ENCODE measurements at places on chromosomes 5 and 9.
A peak's percentile ranks its signal among the peaks of the same experiment; 100 is the strongest.

- peak; percentile 61 for DNase-seq
These were observed 132.2 kb downstream of the FBXO4 start for GRCh38 chr5:42057254-42057690.

- DNase-seq = no peak
These were observed 481.6 kb downstream of the NTRK2 start for GRCh38 chr9:85151162-85151561.

DNA sequence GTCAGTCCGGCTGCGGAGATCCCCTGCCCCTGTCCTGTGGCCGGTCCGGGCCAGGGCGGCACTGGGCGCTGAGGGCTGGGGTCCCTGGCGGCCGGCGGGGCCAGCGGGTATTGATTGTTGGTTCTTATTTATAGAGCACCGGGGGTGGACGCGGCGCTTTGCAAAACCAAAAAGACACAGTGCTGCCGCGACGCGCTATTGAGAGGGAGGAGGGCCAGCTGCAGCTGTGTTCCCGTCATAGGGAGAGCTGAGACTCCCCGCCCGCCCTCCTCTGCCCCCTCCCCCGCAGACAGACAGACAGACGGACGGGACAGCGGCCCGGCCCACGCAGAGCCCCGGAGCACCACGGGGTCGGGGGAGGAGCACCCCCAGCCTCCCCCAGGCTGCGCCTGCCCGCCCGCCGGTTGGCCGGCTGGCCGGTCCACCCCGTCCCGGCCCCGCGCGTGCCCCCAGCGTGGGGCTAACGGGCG, 2.5 kb downstream of the LRRC26 start:
- no peak for DNase-seq

GRCh38 chr5:7873216-7873615, 4.3 kb downstream of the MTRR start:
- DNase-seq = no peak

GRCh38 chr9:111525056-111525977, at the start of gene ZNF483:
Gene ZNF483 (plus strand): TSS chr9:111525179. CDS start chr9:111527396, 2,217 bp downstream.
- peak; percentile 66 for DNase-seq

GRCh38 chr5:106254784-106255183, 1416.0 kb downstream of the EFNA5 start:
- DNase-seq = no peak

DNA sequence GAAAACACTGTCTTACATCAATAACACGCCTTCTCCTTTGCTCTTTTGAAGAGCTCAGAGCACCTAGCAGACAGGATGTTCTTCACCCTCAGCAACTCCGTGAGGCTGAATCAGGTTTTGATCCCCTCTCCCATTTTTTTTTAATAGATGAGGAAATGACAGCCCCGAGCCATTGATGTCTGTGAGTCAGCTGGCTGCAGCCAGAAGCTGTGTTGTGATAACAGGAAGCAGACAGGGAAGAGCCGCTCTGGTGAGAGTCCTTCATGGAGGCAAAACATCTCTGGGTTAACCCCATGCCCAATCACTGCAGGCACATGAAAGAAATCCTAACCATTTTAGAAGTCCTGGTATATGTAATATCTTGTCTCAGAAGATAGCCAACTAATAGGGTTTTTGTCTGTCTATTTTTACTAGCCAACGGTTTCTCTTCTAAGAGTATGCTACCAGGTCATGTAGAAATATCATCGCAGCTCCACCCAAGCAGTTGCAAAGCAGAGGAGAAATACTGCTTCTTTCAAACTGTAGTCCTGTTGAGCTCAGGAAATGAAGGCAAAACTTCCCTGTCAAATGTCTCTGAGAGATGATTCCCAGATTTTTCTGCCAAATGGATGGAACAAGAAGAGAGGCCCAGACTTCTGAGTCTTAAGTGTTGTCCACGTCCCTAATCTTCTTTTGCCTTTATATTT, 568.9 kb downstream of the CCDC171 start:
- no peak for DNase-seq

DNA sequence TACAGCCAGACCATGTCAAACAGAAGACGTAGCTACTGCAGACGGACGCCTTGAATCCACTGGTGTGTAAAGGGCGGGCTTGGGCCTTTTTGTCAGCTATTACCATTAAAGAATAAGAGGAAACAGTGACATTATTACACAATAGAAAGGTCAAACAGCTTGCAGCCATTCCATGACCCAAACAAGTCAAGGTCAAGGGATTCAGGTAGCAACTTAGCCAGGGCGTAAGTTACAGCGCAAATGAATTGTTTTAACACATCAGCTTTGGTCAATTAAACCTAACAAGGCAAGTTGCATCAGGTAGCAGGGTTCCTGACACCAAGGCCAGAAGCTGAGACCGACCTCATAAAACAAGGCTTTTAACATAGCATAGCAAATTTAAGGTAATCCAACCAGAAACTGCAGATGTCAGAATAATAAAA, 15.3 kb downstream of the NFIB start:
- DNase-seq = no peak

DNA sequence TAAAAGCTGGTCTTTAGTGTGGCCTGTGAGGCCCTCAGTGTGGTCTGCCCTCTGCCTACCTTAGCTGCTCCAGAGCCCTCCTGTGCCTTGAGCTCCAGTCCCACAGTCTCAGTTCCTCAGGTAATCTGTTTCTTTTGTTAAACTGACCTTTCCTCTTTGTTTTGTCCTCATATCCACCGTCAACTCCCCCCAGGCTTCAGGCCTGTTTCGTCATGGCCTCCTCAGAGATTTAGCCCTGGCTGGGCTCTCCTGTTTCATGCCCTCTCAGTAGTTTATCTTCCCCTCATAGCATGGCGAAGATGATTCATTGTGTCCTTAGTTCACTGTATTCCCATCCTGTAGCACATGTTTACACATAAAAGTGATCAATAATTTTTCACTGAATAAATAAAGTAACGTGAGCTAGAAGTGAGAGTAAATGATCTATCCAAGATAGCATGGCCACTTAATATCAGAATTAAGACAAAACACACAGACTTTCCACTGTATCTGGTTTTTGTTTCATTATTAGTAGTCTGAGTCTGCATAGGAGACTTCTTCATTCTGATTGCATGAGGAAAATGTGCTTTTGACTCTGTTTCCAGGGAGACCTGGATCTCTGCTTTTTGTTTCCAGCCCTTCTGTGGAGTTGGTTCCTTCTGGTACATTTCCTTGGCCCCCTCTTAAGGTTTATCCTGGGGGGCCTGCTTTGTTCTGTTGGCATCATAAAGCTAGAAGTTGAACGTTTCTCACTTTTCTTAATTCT, 70.5 kb downstream of the SNX24 start:
- no peak for DNase-seq

GRCh38 chr9:107284636-107285035, 1.6 kb downstream of the RAD23B start:
- DNase-seq = no peak

DNA sequence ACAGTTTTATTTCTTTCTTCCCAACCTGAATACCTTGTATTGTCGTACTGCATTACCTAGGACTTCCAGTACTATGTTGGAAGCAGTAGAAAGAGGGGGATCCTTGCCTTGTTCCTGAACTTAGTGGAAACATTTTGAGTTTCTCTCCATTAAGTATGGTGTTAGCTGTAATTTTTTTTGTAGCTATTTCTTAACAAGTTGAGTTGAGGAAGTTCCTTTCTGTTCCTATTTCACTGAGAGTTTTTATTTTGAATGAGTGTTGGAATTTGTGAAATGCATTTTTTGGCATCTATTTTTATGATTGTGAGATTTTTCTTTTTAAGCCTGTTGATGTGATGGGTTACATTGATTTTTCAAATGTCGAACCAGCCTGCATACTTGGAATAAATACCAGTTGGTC, 49.0 kb downstream of the FSD1L start:
- DNase-seq = no peak

GRCh38 chr9:35136866-35137265, 21.2 kb upstream of the ATOSB start:
- DNase-seq = no peak

All from left lobe of liver (tissue), 2 donors.